KBM-7 (cell line): ENCODE measurements at places on chromosomes 1 and 21.

GRCh38 chr1:57489358-57490036 lies 65.6 kb upstream of the DAB1 start:
- DNase-seq: no peak

- no peak for DNase-seq
Measured at GRCh38 chr1:213099682-213100399, 48.8 kb downstream of the RPS6KC1 start.

DNA sequence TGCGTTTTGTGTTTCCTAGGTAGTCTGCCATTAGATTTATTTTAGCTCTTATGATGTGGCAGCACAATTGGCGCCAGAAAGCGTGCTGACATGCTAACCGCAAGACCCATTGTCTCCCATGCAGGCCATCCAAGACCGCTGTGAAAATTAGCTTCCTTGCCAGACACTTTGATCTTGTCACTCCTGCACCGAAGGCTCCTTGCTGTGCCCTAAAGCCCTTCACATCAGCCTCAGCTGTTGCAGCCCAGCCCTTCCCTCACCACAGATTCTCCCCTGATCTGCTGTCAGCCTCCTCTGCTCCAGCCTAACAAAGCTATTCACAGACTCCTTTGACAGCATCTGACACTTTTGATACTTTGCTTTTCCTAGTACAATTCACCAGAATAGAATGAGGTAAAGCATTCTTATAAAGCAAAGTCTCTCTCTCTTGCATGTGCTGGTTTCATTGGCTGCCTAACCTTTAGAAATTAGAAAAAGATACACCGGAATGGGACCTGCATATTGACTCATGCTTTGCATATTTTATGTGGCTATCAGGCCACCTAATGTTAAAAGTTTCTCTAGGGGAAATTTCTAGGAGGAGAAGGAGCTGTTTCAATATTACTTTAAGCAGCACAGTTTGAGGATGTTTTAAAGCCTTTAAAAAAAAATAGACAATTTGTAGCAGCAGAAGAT lies 280.3 kb upstream of the FMN2 start:
- no peak for DNase-seq

DNA sequence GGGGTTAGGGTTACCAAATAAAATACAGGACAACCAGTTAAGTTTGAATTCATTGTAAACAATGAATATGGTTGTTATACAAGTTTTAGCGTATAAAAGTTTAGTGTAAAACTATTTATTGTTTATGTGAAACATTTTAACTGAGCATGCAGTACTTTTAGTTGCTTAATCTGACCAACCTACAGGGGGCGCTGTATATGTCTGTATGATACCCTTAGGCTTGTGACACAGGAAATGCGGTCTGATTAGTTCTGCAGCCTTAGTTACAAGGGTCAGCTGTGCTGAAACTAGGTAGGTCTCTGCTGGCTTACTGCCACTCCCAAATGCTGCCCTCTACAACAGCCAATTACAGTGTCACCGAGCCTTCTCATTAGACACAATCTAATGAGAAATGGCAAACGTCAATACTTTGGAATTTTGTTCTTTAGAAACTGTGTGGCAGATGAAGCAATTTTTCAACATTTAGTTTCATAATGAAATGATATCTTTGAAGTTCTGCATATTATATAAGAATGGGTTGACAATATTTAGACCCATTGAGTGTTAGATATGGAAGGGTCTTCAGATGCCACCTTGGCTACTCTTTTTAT lies 56.2 kb downstream of the NTNG1 start:
- peak; percentile 30 for DNase-seq
